ENCODE measurements at places on chromosomes 6 and 20. TPM values are rescaled to one million over a fixed set of nuclear protein-coding genes. Genes with fewer than 3 reads are reported as not detected.

DNA sequence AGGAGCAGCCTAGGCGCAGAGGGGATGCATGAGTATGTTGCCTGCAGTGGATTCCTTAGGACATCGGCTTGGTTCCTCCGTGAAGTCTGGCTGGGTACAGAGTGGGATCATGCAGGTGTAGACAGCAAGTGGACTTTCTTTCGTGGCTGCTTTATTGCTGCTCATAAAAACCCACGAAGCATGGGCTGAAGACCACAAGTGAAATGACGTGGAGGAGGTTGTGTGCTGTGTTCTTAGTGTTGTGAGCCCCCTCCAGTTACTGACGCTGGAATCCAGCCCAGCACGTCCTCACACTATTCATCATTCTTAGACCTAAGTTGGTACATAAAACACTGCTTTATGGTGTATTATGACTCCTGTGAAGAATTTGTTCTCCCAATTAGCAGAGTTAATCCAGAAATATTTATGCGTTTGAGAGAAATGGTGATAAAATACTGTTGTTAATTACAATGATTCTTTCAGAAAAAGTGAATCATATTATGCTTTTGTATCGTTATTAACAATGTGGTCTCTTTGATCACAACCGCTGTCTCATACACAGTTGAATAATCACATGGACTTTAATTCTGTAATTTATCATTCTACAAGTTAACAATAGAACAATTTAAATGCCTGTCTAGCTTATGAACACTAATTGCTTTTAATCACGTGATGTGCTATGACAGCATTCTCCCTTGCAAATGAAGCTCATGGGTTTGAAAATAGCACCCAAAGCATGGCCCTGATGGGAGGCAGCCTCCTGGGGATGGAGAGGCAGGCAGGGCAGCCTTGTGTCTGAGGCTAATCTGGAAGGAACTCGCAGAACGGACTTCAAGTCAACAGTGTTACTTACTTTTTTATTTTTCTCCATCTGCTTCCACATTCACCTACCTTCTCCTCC, 233.9 kb upstream of the SYNDIG1 start:
- peak; percentile 9 for DNase-seq

- no peak for DNase-seq
Observed at GRCh38 chr20:22908944-22909343, 126.2 kb upstream of the SSTR4 start.

DNA sequence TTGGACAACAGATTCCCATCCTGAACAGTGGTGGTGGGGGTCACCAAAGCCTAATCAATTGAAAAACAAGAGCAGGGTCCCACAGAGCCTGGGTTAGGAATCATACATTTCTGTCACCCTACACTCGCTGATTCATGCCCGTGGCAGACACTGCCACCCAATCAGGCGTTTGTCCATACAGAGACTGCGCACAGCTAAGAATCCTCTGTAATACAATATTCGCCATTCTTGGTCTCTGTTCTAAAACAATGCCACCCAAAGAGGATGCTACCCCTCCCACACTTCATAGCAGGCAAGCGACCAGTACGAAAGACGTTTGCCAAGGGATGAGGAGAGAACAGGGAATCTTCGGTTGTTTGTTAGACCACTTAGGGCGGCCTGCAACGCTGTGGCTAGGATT, 28.1 kb upstream of the SLC22A23 start:
- DNase-seq: no peak

SLC17A9 gene
- polyA plus RNA-seq: 2.2 TPM

GRCh38 chr6:169831450-169832246, 80.2 kb downstream of the ERMARD start:
- peak; percentile 67 for DNase-seq

DNA sequence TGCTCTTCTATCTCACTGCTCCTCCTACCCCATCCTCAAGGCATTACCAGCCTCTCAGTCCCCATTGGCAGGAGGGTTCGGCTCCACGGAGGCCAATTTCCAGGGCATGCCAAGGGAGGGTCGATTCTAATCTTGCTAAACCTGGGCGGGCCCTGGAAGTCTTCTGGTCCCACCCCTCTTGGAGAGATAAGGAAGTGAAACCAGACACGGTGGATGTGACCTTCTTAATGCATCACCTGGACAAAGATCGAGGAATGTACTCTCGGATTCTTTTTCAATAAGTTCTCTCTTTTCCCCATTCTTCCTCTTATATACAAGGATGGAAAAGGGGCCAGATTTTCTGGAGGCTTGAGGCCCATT, 112.2 kb upstream of the ARMC2 start:
- no peak for DNase-seq

DNA sequence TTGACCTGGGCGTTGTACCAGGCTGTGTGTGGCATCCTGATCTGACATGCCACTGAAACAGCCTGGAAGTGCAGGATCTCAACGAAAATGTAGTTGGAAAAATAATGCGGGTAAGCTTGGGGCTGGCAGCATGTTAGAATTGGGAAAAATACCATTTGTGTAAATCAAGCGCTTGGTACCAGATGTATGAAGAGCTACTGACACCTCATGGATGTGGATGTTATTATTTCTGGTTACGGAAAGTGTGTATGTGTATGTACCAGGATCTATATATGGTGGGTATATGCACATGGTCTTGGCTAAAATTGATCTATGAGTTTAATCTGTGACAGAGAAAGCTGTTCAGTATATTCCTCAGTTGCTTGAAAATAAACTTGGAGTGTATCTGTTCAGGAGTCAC, 22.7 kb downstream of the HIVEP1 start:
- no peak for DNase-seq

DNA sequence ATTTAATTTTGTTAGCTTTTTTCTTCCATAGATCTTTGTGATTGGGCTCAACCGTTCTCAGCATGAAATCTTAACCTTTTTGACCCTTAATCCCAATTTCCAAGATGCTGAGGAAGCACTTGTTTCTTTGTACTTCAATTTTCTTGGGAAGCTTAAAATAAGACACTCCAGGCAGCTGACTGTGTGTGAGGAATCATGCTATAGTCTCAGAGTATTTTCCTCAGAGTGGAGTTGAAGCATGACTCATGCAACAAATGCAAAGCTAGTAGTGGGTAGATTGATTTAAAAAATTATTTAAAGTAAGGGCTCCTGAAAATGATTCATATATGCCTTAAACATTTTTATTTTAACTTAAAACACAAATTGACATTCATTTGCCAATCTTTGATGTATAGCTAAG, 168.7 kb downstream of the BTBD3 start:
- DNase-seq: no peak

GRCh38 chr20:62697468-62697912, 11.1 kb upstream of the NTSR1 start:
- DNase-seq: no peak

Measured in left renal cortex interstitium (tissue), 4 donors.